Central memory CD8-positive, alpha-beta T cell (primary cell): ENCODE measurements at places on chromosomes 5 and 9.

- DNase-seq = no peak
These were observed 52.9 kb upstream of the KIAA1958 start for GRCh38 chr9:112433499-112434392.

DNA sequence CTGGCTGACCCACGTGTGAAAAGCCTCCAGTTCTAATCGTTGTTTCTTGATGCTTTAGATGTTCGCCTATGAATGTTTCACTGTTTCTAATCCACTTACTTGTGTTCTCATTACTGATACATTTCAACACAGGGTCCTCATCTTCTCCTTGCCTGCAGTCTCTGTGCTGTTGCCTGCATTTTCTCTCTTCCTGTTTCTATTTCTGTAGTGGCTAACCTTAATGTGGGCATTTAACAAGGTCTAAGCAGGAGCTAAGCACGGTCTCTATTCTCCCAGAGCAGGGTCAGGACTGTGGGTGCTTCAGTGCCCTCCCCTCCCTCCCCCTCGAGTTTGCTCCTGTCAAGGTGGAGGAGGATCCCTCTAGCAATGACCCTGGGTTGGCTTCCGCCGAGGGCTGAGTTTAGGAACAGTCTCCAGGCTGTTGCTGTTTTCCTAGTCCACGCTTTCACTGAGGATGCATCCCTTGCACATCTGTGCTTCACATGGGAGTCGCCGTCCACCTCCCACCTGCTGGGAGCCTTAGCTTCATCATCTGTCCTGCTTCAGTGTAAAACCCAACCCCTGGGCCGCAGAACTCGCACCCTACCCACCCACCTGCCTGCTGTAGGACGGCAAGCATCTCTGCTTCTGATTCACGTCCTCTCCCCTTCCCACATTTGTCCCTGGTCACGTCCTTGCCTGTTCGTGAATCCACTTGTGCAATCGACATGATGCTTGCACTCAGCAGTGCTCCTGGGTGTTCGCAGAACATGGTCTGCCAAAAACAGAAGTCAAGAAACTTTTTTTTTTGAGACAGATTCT is 2.4 kb upstream of the EXOC3 start:
- DNase-seq = no peak

GRCh38 chr5:171867786-171868185 is 82.2 kb downstream of the SMIM23 start:
- no peak for DNase-seq

DNA sequence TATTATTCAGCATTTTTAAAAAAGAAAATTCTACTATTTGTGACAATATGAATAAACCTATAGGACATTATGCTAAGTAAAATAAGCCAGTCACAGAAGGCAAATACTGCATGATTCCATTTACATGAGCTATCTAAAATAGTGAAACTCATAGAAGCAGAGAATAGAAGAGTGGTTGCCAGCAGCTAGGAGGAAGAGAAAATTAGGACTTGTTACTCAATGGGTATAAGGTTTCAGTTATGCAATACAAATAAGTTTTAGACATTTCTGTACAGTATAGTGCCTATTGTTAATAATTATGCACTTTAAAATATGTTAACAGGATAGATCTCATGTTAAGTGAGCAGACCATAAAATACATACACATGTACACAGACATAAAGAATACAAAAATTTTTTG is 73.8 kb upstream of the SPINK5 start:
- DNase-seq = no peak

GRCh38 chr5:103474677-103475076 is 87.9 kb downstream of the NUDT12 start:
- DNase-seq = no peak

DNA sequence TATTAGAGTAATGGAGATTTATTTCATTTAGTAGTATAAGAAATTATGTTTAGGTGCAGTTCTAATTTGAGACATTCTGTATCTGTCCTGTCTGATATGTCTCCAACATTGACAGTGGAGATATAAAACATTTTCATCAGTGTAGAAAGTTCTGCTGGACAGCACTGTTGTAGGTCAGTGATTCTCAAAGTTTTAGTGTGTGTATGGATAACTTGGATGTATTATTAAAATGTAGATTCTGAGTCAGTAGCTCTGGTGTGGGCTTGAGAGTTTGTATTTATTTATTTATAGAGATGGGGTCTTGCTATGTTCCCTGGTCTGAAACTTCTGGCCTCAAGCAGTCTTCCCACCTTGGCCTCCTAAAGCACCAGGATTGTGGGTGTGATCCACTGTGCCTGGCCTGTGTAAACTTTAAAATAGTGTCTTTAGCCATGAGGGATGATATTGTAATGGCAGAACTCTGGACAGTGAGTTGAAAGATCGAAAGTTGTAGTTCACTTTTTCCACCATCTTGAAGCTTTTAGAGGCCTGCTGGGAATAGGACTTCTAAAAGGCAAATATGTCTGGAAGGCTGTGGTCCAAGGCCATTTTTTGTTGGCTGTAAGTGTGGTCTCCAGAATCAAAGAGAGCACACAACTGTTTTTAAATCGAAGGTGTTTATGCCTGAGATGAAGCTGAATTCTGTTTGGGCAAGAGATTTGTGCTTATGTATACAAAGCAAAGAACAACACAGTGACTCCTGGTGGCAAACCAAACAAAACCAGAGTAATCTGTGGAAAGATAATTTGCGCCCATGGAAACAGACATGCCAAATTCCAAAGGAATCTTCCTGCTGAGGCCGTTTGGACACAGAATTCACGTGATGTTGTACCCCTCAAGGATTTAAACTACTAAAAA is 12.4 kb downstream of the UBAP1 start:
- DNase-seq = no peak

DNA sequence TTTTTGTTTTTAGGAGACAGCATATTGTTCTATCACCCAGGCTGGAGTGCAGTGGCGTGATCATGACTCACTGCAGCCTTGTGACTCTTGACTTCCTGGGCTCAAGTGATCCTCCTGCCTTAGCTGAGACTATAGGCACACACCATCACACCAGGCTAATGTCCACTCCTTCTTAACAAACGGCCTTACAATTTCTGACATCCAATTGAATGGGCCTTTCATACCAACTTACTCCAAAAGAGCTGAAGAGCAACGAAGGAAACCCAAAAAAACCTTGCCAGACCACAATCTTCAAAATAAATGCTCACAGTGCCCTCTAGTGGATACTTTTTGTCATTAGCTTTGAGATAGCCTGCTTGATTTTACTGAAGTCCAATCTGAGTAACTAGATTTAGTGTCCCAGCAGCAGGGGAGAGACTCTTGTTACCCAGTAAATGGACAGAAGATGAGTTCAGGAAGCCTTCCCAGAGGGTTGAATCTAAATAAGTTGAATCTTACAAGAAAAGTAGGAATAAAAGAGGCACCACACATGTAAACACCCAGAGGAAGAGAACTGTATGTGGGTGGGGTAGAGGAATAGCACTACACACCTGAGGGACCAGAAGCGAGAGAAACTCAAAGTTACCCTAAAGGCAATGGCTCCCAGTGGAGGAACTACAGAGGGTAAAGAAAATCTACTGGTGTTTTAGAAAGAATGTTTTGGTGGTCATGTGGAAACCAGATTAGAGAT is 9.3 kb downstream of the ZNF622 start:
- DNase-seq = no peak

DNA sequence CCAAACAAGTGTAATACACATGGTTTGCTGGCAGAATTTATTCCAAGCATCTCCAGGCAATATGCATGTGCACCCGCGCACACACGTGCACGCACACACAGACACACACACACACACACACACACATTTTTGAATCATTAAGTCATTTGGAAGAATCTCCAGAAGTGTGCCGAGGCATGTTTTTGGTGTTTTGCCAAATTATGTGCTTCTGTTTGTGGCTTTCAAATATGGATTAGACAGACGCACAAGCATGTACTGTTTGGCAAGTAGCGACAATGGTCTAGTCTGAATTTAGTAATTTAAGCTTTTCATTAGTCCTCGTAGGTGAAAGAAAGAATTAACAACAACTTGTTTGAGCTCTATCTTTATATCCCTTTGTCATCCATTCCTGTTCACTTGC is 36.7 kb downstream of the NFIB start:
- DNase-seq = no peak

DNA sequence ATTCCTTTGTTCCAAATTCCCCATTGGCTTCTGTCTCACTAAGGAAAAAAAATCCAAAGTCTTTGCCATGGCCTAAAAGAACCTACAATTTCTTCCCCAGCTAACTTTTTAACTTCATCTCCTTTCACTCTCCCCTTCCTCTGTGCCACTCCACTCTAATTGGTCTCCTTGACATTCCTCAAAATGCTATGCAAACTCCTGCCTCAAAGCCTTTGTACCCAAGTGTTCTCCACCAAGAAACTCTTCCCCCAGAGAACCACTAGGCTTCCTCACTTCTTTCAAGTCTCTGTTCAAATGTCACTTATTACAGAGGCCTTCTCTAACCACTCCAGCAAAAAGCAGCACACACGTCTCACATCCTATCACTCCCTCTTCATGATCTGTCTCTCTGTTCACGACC is 91.6 kb upstream of the NR4A3 start:
- no peak for DNase-seq

- no peak for DNase-seq
These were observed 97.9 kb downstream of the DAPK1 start for GRCh38 chr9:87595610-87596009.

DNA sequence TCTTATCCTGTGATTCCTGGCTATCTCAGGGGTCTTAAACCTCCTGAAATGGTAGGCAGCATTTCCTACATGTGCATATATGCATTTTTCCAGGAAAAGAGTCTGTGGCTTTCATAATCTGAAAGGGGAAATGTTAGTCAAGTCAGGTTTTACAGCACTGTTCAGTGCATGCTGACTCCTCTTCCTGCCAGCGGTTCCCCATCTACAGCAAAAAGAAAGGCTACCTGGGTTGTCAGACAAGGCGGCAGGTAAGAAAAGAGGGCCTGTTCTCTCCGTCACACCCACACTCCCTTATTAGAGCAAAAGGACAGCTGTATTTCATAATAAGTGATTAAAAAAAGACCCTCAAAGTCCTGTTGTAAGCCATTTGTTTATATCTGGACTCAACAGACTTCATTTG is 4.3 kb upstream of the SPATA6L start:
- DNase-seq = no peak

DNA sequence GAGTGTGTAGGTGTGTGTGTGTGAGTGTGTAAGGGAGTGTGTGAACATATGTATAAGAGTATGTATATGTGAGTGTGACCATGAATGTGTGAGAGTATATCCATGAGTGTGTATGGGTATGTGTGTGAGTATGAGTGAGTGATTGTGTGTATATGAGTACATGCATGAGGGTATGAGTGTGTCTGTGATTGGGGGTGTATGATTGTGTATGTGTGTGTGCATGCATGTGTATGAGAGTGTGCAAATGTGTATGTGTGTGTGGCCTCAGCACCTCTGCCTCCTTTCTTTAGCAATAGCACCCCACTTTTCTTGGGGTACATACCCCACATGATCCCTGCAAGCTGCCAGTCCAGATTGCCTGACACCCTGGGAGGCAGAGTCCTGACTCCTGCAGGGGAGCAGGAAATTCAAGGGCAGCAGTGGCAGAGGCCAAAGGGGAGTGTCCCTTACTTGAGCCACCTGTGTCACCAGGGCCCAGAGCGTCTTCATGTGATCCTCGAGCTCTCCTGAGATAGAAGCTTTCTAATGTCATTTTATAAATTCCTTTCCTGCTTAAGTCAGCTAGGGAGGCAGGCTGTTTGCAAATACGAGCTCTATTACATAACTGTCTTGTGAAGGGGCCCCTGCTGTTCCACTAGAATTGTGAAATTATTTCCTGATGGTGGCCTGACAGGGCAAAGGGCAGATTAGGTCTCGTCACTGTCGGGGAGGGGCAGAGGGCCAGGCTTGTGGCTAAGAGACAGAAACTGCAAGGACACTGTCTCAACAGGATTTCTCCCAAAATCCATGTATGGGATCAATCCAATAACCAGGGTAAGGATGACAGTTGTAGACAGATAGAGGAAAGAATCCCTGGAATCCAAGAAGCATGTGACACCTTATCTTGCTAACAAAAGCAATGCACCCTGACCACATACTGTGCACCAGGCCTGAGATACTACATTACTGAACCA is 389.1 kb downstream of the GADD45G start:
- no peak for DNase-seq

DNA sequence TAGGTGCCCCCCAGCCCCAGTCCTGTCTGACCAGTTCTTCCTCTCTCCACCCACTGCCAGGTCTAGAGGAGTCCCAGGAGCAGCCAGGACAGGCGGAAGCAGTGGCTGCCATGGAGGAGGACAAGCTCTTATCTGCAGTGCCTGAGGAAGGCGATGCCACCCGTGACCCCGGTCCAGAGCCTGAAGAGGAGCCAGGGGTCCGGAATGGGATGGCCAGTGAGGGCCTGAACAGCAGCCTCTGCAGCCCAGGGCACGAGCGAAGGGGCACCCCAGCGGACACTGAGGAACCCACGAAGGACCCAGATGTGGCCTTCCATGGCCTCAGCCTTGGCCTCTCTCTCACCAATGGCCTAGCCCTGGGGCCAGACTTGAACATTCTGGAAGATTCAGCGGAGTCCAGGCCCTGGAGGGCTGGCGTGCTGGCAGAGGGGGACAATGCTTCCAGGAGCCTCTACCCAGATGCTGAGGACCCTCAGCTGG is 13.8 kb downstream of the PSD2 start:
- DNase-seq = no peak

DNA sequence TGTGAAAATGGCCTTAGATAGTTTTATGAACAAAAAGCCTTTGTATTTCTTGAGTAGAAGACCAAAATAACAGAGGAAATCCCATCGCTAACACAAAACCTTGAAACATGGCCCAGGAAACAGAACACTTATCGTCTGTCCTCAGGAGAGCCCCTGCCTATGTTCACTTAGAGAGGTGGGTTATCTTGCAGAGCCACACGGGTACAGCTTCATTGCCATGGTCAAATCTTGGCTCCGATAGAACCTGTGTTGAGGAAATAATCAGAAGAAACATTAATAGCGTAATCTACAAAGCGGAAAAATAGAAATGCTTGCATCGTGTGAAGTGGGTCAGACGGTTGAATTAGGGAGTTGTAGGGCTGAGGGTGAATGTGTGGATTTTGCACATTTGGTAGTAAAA is 216.1 kb downstream of the MAST4 start:
- DNase-seq = no peak

- no peak for DNase-seq
These were observed 67.9 kb downstream of the ADGRV1 start for GRCh38 chr5:90626493-90626892.

DNA sequence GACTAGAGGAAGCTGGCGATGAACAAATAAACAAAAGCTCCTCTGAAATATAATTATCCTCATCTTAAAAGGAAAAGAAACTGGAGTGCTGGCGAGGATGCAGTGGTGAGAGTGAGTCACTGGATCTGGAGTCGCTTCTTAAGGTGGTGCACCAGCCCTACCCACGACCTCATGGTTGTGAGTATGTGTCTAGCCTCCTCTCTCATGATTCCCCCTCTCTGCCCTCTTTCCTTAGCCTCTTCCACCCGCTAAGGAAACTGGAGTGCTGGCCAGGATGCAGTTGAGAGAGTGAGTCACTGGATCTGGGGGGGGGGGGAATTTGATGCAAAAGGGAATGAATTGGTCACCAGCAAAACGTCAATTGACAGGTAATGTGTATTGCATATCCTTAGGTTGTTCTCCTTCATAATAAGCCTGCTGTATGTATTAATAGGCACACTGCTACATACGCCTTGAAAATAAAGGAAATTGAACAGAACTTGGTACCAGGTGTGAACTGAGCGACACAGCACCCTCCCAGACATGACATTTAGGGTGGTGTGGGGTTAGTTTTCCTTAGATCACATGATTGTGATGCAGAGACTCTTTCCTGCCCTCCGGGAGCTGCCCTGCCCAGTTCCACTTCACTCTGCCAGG is 36.3 kb upstream of the EBF1 start:
- no peak for DNase-seq
